ENCODE measurements at places on chromosomes 13 and 19. TPM values are rescaled to one million over a fixed set of nuclear protein-coding genes. Genes with fewer than 3 reads are reported as not detected.

KLK15 gene
- not detected for polyA plus RNA-seq

DNA sequence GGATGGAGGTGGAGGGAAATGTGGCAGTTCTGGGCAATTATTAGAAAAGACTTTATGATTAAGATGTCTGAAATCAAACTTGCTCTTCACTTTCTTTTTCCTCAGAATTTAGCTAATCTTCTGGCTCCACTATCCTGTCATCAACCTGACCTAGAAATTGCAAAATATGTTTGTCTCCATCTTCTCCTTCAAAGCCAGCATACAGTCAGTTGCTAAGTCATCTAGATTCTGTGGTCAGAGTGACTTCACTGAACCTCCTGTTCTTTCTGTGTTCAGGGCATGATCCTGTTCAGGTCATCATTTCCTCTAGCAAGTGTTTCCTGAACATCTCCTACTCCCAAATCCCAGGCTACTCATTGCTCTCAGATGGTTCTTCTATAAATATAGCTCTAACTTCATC is 10.8 kb upstream of the CCNA1 start:
- no peak for DNase-seq

DNA sequence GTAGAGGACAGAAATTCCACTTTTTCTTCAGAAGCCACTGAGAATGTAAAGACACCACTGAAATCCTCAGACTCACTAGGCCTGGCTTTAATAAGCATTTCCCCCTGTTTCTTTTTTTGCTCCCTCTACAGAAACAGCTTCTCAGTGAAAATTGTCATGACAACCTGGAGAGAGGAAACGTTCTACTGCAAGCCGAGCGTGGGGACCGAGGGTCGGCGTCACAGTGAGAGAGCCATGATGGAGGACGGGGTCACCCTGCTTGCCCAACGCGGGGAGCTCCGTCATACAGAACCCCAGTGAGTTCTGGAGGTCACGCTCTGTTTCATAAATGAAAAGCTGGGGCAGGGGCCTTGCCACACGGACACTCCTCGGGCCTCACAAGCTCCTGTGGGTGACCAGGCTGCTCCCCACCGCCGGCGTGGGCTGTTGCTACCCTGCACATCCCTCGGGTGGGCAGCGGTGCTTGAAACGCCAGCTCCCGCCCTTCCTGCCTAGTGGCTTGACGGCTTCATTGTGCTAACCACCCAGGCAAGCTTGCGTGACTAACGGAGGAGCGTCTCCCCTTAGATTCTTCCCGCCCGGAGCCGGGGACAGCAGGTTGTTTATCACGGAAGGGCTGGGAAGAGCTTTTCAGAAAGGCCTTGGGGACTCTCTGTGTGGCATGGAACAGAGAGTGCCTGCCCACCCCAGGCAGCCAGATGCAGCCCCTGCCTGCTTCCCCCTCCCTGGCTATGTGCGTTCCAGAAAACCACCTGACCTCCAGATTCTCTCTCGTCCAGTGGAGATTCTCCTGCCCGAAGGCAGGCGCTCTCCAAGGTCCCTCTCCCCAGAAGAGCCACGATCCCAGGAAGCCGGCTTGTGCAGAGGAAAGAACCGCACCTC is 153.6 kb downstream of the KATNAL1 start:
- DNase-seq, result no peak

DNA sequence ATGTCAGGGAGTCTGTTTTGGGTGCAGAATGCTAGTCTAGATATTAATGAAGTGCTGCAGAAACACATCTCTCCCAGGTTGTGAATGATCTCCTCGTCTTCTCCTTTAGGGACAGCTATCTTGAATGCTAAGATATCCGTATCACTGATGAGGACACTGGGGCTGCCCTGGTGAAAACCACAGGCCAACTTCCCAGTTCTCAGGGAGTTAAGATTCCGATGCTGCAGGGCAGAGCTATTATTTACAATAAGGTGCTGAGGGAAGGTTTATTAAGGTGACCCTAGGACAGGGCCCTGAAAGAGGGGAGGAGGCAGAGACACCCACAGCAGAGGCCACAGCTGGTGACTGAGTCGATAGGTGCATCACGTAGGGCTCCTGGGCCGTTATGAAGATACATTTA is 66.1 kb downstream of the TNFRSF19 start:
- no peak for DNase-seq

DNA sequence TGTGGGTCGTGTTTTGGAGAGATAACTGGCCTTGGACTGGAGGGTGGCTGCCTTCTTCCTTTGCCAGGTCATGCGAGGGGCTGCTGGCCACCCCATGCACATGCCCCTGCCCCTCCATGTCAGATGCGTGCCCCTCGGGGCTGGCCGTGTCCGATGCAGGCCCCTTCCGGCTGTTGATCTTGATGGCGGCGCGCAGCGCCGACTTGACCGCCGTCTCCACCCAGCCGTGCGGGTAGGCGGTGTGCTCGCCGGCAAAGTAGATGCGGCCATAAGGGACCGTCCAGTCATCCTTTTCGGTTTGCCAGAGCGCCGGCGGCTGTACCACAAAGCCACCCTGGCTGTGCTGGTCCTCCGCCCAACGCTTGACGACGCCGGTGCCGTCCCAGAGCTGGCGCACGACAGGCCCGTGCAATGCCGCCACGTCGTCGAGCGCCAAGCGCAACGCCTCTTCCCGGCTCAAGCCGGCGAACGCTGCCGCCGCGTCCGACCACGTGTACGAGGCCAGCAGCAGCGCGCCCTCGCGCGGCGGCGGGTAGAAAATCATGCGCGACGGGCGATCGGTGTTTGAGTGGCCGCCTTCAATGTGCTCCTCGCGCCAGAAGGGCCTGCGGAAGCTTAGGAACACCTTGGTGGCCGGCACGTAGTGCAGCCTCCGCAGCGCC is 6.9 kb downstream of the IL4I1 start:
- peak; percentile 69 for DNase-seq

DNA sequence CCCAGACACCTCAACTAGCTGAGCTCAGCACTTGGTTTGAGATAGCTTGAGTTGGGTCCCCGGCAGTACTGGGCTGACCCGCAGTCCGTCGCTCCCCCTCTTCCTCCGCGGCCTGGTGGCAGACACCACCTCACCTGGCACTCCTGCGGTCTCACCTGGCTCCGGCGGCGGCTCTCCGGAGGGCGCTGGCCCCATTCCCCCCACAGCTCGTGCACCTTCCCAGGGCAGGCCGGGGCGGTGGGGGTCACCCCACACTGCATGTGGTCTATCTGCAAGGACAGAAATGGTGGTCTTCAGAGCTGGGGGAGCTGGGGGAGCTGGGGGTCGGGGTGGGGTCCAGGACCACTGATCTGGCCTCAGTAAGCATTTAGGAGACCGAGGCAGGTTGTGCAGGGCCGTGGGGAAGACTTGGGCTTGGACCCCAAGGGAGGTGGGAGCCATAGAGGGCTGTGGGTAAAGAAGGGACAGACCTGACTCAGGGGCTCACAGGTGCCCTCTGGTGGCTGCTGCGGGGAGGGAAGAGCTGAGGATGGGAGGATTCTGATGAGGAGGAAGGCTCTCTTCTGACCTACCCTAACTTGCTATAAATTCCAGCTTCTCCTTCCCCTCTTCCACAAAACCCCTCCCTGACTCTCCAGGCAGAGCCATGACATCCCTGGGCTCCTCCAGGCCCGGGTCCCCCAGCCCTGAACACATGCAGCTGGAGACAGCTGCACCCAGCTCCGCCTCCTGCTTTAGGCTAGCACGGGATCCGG is 6.7 kb upstream of the PLIN4 start:
- DNase-seq, result no peak

DNA sequence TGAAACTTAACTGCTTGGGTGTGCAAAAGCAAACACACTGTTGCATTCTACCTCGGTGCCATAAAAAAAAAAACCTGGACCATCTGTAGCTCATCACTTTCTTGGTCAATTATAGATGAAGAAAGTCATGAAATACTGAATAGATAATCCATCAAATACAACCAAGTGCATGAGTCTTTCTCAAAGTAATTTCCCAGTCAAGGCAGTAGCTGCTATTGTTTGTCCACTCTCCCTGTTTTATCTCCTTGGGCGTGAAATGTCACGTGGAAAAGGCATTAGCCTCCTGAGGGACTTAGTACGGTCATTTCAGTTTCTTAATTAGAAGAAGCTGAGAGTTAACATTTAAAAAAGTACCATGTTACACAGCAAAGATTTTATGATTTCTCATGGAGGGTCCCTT is 1697.9 kb downstream of the PCDH9 start:
- no peak for DNase-seq

GRCh38 chr19:46802152-46802551 is 13.8 kb upstream of the SLC1A5 start:
- no peak for DNase-seq

IER2 gene
- polyA plus RNA-seq, result 51.9 TPM

JUNB gene
- polyA plus RNA-seq, result 20.3 TPM
